Naive B cell (primary cell): ENCODE measurements at places on chromosomes 1 and 21.

DNA sequence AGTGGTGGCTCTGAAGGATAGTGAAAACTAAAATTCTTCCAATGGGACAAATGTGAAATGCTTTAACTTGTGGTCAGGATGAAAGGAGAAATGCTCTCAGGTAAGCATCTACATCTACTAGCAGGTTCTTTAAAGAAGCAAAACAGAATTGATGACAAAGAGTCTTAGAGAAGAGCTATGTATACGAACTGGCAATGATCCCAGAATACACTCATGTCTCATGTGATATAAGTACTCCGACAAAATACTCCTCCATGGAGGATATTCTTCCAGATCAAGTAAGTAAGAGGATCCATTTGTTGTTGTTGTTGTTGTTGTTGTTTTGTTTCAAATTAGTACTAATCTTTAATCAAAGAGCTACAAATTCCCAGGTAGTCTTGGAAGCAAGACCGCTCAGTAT lies 174.0 kb upstream of the ATP1B1 start:
- no peak for DNase-seq

GRCh38 chr1:47888294-47888629 lies 108.9 kb downstream of the TRABD2B start:
- DNase-seq = no peak

- DNase-seq = no peak
Observed at GRCh38 chr1:228471762-228472398, 15.3 kb upstream of the RNF187 start.

DNA sequence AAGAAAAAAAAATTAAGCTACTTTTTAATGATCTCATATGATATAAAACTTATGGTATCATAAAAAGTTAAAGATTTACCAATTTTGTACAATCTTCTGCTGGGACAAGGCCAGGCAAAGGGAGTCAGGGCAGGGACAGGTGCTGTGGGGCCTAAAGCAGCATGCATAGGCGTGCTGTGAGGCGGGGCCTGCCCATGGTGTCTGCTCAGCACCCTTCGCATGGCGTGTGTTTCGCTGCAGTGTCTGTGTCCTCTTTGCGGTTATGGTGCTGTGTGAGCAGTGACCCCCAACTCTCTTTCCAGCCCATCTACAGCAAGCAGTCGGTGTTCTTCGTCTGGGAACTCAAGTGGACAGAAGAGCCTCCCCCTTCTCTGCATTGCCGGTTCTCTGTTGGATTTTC lies 13.4 kb upstream of the PWP2 start:
- no peak for DNase-seq

DNA sequence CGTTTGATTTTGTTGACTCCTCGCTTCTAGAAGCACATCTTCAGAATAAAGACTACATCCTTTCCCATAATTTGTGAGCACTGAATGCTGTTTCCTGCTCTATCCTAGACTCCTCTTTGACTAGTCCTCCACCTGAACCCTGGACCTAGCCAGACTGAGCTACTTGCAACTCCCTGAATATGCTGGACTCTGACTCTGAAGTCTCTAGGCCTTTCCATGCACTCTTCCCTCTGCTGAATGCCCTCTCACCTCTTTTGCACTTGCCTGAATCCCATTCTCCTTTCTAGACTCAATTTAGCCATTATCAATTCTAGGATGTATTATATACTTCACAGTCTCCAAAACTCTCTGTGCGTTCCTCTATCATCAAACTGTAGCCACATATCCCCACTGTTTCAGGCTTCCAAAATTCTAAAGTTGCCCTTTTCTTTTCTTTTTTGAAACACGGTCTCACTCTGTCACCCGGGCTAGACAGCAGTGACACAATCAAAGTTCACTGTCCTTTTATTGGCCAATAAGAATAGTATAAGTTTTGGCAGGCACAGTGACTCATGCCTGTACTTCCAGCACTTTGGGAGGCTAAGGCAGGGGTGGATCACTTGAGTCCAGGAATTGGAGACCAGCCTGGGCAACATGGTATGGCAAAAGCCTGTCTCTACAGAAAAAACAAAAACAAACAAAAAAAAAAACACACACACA lies 127.0 kb downstream of the LTN1 start:
- DNase-seq = no peak

- DNase-seq = no peak
Observed at GRCh38 chr1:23593556-23594148, 34.4 kb upstream of the ID3 start.

DNA sequence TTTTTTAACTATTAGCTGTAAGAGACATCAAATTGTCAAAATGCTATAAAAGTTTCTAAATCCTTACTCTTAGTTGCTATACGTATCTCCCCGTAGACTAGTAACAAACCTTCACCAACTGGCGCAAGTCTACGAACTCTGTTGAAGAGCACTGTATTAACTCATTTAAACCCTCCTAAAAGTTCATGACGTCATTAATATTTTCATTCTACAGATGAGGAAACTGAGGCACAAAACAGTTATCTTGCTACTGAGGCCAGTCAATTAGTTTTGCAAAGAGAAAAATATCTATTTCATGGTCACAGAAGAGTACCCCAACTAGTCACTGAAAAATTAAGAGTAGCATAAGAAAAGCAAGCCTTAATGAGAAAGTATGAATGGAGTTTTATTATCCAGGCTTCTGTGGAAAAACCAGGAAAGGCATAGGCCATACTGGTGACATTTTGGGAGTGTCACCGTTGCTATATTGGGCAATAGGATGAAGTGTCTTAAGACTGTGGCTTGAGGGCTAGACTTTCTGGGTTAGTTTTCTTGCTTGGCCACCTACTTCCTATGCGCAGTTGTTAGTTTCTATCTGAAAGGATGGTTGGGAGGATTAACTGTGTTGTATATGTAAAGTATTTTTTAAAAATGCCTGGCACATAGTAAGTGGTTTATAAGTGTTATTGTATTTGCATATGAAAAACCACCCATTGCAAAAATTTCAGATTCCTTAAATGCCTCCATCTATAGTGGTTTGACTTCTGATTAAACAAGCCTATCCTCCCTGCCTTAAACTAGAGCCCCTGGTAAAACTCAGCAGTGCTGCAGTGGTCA lies 52.4 kb upstream of the SYT14 start:
- DNase-seq = no peak

GRCh38 chr1:222042120-222042519 lies 300.2 kb upstream of the DUSP10 start:
- no peak for DNase-seq

DNA sequence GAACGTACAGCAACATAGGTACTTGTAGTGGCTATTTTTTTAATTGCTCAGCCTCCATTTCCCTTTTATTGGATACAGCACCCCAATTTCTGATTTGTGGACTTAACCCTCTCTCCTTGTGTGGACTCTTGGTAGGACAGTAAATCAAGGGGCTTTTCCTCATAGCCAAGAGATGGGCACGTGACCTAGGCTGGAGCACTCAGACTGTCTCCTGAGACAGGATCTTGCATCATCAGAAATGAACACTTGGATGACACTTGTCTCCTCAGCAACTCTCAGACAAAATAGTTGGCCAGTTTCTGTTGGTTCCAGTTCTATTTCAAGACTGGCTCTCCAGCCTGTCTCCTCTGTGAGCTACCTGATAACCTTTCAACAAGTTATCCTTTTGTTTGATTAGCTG lies 112.9 kb upstream of the ZNF678 start:
- no peak for DNase-seq

- DNase-seq = no peak
Observed at GRCh38 chr21:15210235-15210678, 145.5 kb upstream of the NRIP1 start.

DNA sequence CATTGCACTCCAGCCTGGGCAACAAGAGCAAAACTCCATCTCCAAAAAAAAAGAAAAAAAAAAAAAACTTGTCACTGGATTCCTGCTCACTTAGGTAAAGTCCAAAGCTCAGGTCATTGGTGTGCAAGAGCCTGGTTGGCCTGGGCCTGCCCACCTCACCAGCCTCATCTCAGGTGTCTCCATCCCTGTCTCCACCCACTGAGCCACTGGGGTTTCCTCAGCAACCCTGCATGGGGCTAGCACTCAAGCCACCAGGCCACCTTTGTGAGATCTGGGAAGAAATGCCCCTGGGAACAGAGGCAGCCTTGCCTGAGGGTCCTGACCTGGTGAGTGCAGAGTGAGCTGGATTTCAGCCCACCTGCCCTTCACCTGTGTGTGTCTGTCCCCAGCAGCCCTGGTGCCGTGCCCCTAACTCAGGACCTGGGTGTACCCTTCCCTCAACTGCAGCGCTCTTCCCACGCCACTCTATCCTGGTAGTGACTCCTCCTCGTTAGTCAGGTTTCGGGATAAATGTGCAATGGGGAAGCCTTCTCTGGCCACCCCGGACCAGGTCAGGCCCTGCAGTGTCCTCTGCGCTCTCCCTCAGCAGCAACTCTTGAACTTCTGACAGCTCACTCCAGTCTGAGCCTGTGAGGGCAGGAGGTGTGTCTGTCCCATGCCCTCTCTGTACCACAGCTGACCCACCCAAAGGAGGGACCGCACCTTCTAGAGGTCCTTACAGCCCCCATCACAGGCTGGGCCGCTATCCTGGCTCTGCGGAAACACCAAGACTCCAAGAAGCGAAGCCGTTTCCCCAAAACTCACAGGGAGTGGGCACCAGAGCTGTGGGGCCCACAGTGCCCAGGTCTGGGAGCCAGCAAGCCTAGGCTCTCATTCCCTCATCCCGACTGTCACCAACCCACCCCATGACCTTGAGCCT lies 3.3 kb downstream of the PDZK1IP1 start:
- no peak for DNase-seq

DNA sequence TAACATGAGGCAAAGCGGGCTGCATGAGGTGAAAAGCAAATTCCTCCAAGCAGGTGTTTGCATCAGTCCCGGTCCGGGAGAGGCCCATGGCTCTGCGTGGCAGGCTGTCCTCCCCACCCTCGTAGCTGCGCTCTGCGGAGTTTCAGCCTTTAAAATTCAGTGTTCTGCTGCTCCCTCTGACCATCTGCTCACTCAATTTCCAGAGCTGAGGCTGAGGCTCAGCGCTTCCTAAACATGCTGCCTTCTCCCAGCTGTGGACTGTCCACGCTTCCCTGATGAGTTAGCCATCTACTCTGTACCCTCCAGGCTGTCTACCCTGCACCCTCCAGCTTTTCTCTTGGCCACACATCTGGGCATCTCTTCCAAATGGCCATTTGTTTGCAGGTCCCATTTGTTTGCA lies 87.7 kb downstream of the KCNJ6 start:
- DNase-seq = no peak

GRCh38 chr1:28591708-28592320 lies at the start of gene RAB42:
Gene RAB42, plus strand, starts transcription at chr1:28592265. Its CDS starts 247 bp downstream, at chr1:28592512.
- DNase-seq = no peak

DNA sequence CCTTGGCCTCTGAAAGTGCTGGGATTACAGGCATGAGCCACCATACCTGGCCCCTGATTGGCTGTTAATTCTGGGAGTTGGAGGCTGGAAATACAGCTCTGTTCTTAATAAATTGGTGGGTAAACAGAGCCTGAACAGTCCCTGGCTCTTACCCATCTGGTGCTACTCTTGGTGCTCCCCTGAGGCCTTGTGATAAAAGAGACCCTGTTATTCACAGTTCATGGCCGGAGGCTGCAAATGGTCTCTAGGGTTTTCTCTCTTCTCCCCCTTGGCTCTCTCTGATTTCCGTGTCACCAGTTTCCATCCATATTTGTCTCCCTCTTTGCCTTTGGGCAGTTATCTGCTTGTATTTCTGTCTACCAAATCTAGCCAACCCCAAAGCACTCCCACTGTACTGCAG lies 17.2 kb downstream of the NFASC start:
- no peak for DNase-seq

DNA sequence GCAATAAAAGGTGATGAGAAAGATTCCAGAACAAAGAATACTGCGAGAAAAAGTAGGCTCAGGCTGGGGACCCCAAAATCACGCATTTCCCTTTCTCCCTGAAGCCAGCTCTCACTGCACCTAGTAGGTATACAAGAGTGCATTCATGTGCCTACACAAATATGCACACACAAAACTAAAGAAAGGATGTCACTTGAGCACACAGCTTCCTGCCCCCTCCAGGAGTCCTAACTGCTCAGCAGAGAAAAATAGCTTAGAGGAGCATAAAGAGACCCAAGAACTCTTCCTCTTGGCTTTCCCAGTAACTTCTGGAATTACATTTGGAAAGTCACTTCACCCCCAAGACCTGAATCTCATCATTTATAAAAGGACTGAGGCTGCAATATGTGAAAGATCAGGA lies 38.0 kb downstream of the JAK1 start:
- DNase-seq = no peak

GRCh38 chr1:39654291-39654690 lies 14.8 kb upstream of the HEYL start:
- no peak for DNase-seq
